Activated CD4-positive, alpha-beta T cell treated with anti-CD3 and anti-CD28 coated beads for 36 hours (primary cell): ENCODE measurements at places on chromosomes 11 and 22. TPM values are rescaled to one million over a fixed set of nuclear protein-coding genes. Genes with fewer than 3 reads are reported as not detected.

The C2CD3 gene
- 28.0 TPM for total RNA-seq

The SAA2 gene
- total RNA-seq = not detected

The DNAJB7 gene
- total RNA-seq = not detected

The SLCO2B1 gene
- total RNA-seq = not detected

The OTOG gene
- total RNA-seq = not detected

The CYTH4 gene
- 33.1 TPM for total RNA-seq

The IGLL1 gene
- not detected for total RNA-seq

The NPAS4 gene
- 0.07 TPM for total RNA-seq

The HBB gene
- not detected for total RNA-seq

The GLYATL1 gene
- 0.50 TPM for total RNA-seq

The ZNF215 gene
- 3.6 TPM for total RNA-seq

The PGR gene
- not detected for total RNA-seq

The P2RY6 gene
- total RNA-seq = not detected
